Activated T-cell treated with anti-CD3 and anti-CD28 coated beads, Interleukin-2, amount 50 U/mL, for 72 hours (primary cell): ENCODE measurements at places on chromosomes 3 and 15. TPM values are rescaled to one million over a fixed set of nuclear protein-coding genes. Genes with fewer than 3 reads are reported as not detected.
A peak's percentile ranks its signal among the peaks of the same experiment; 100 is the strongest.

GRCh38 chr15:63473007-63473748 is 31.2 kb upstream of the USP3 start:
- DNase-seq: peak; percentile 46

DNA sequence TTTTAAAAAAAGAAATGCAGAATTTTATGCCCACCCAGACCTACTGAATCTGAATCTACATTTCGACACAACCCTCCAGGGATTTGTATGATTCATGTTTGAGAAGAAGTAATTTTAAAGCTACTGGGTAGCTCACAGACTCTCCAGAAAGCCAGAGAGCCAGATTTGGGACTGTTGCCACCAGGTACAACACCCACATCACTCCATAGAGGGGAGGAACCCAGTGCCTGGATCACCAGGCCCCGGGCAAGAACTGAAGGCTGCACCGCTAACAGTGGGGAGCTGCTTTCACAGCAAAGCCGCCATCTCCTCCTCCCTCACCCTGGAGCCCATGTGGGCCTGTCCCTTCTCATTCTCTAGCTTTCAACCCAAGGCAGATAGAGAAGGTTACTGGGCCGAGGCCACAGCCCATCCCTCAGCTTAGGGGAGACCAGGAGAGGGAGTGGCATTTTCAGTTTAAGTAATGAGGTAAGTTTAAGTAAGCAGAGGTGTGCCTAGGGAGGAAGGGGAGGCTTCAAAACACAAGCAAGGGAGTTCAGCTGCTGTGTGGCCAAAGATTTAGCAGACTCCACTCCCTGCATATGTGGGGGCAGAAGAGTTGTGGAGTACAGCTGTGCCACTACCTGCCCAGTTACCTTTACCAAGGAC is 109.8 kb downstream of the IL12A start:
- DNase-seq: no peak

DNA sequence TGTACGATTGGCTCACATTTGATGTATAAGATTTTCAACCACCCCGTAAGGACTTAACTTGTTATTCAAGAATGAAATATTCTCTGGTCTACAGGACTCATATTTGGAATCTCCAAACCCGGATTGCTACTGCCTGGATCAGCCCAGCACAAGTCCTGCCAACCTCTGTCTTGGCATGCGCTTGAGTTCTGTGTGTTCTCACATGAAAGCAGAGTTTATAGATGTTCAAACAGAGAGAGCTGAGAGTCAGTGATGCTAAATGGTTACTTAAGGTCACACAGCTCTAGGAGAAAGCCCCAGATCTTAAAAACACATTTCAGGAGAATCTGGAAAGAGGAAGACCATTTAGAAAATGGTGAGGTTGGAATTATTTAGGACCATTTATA is 268.0 kb upstream of the TBL1XR1 start:
- DNase-seq: no peak

The TICRR gene
- total RNA-seq: 18.5 TPM

DNA sequence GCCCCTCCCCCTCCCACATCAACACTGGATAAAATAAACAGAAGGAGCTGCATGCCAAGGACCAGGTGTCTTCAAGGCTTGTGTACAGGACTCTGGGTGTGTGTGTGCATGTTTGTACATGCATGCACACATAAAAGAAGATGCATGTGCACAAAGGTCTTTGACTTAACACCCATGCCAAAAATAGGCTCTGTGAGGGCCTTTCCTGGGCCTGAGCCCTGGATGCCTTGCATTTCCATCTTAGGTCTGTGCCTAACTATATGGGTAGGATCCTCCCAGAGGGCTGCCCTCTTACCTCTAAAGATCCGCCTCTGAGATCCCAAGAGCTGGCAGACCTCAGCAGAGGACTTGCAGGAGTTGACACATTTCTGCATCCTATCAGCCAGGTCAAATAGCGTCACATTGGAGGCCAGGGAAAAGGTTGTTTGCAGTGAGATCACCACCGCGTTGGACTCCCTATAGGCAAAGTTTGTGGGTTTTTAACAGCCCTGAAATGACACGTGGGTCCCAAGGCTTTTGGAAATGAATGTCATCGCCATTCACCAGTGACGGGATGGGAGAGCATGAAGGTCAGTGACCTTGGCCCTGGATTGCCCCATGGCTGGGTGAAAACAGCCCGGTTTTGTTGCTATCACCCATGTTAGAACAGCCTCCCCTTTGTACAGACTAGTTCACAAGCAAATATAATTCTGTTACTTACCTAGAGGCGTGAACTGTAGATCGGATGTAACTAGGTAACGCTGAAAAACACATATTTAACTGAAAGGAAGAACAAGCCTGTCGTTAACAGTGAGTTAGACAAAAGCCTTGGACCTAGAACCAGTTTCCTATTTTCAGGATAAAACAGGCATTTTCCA is 54.0 kb downstream of the HEG1 start:
- DNase-seq: no peak

GRCh38 chr3:100335434-100335833 is 877 bp downstream of the NIT2 start:
- DNase-seq: peak; percentile 17

- DNase-seq: no peak
These were observed 1273.0 kb downstream of the OTOL1 start for GRCh38 chr3:162769564-162769963.

DNA sequence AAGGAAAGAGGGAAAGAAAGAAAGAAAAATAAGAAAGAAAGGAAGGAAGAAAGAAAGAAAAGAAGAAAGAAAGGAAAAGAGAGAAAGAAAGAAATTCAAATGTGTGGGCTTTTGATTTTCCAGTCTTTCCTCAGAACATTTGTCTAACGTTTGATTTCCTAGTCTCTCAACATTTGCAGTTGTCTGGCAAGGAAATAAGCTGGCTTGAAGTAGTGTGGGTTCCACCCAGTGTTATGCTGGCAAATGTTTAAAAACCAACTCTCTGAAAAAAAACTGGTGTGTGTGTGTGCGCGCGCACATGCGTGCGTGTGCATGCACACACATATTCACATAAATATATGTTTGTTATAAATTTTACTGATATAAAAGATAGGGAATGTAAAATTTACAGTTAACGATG is 54.6 kb upstream of the C3orf49 start:
- DNase-seq: no peak

DNA sequence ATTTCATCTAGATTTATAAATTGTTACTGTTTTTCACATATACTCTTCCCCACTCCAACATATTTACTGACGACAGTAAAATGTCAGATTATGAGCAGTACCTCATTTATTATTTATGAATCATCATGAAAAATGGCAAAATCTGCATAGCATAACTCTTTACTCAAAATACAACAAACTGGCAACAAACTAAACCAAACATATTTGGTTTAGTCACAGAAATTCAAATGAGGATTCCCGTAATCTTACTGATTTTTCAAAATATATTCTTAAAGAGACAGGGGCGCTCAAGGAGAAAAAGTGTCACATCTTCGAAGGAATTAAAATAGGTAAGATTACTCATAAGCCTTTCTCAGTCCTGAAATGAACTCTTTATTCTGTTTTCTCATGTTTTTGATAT is 3.0 kb upstream of the GPR87 start:
- no peak for DNase-seq

DNA sequence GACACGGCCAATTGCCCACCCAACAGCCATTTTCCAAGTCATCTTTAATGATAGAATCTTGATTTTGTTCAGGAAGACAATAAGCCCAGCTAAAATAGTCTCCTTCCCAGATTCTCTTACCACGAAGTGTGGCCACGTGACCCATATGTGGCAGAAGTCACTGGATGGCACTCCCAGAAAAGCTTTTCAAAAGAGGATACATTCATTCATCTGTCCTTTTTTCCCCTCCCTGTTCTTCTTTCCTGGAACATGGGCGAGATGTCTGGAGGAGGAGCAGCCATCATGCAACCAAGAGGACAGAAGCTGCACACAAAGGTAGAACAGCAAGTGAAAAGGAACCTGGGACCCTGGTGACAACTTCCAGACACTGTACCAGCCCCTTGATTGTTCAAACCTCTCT is 174.7 kb downstream of the UACA start:
- DNase-seq: no peak

- peak; percentile 7 for DNase-seq
These were observed 115.9 kb upstream of the ST8SIA2 start for GRCh38 chr15:92277776-92278175.

GRCh38 chr15:83320404-83320803 is 35.9 kb upstream of the BNC1 start:
- no peak for DNase-seq
